ENCODE measurements at places on chromosomes 1 and 21. TPM values are rescaled to one million over a fixed set of nuclear protein-coding genes. Genes with fewer than 3 reads are reported as not detected.
A peak's percentile ranks its signal among the peaks of the same experiment; 100 is the strongest.

The APCS gene
- not detected for total RNA-seq

DNA sequence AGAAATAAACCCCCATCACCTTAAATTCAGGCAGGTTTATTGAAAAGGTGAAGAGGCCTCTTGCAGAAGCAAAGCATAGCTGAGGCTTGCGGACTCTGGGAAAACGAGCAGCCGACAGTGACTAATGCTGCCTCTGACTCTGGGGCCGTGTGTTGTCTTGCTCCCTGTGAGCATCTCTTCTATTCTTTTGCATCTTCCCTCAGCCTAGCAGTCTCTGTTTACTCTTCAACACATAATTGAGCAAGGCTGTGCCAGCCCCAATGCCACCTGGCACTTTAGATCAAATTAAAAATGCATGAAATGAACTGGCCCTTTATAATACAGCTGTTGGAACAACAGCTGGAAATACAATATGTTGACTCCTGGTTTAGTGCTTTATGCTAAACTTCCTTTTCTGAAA lies 18.4 kb upstream of the REG4 start:
- no peak overlapping the region for H3K4me3 ChIP-seq
- peak overlapping the region; percentile 13 for H3K27ac ChIP-seq
- DNase-seq: no peak
- H3K4me1 ChIP-seq: no peaks in the 10 kb centered on the region
- no peaks in the 10 kb centered on the region for H3K36me3 ChIP-seq

The SYT6 gene
- not detected for total RNA-seq

- no peaks in the 10 kb centered on the region for H3K4me1 ChIP-seq
- peaks cover 23% of the 10 kb centered on the region for H3K27me3 ChIP-seq
- no peak overlapping the region for H3K27ac ChIP-seq
- DNase-seq: no peak
- H3K36me3 ChIP-seq: no peaks in the 10 kb centered on the region
These were observed 97.4 kb downstream of the MIS18A start for GRCh38 chr21:32181457-32181856.

The DNALI1 gene
- total RNA-seq: 3.9 TPM

GRCh38 chr21:34715518-34715917 lies 46.7 kb downstream of the CLIC6 start:
- H3K36me3 ChIP-seq: no peaks in the 10 kb centered on the region
- H3K4me1 ChIP-seq: peaks cover 31% of the 10 kb centered on the region
- no peak overlapping the region for H3K4me3 ChIP-seq
- H3K27me3 ChIP-seq: no peaks in the 10 kb centered on the region

DNA sequence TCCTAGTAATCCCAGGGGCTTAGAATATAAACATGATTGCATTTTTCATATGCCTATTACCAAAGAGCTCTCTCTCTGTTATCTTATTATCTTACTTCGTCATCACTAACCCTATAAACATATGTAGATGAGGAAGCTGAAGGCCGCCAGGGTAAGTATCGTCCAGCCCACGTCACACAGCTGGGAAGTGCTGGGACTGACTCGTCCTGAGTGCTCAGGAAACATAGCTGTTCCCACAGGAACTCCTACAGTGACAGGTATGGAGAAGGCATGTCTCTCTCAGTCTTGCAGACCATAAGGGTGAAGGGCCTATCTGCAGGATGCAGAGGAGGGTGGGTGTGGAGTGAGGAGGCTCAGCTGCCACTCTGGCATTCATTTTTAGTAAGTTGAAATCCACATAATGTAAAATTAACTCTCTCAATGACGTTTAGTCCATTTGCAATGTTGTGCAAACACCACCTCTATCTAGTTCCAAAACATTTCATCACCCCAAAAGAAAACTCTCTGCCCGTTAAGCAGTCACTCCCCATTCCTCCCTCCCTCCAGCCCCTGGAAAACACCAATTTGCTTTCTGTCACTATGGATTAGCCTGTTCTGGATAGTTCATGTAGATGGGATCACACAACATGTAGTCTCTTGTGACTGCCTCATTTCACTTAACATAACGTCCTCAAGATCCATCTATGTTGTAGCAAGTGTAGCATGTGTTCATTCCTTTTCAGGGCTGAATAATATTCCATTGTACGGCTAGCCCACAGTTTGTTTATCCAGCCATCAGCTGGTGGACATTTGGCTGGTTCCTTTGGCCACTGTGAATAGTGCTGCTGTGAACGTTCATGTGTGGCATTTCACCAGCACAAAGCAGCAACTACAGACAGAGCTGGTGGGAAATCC lies 68.3 kb downstream of the TCP10L start:
- no peaks in the 10 kb centered on the region for H3K36me3 ChIP-seq
- H3K4me3 ChIP-seq: no peak overlapping the region
- peak overlapping the region; percentile 41 for H3K27ac ChIP-seq
- peaks cover 2% of the 10 kb centered on the region for H3K27me3 ChIP-seq
- H3K4me1 ChIP-seq: peaks cover 25% of the 10 kb centered on the region

- no peak for DNase-seq
- no peaks in the 10 kb centered on the region for H3K27me3 ChIP-seq
- H3K27ac ChIP-seq: peak overlapping the region; percentile 72
- no peaks in the 10 kb centered on the region for H3K36me3 ChIP-seq
- H3K4me1 ChIP-seq: peaks cover 22% of the 10 kb centered on the region
These were observed 53.8 kb downstream of the CRB1 start for GRCh38 chr1:197321811-197322210.

- H3K27me3 ChIP-seq: no peaks in the 10 kb centered on the region
- peaks cover 7% of the 10 kb centered on the region for H3K4me1 ChIP-seq
- no peak for DNase-seq
- H3K36me3 ChIP-seq: no peaks in the 10 kb centered on the region
- no peak overlapping the region for H3K27ac ChIP-seq
- no peak overlapping the region for H3K4me3 ChIP-seq
These were observed 2.9 kb downstream of the CRYZ start for GRCh38 chr1:74729741-74730478.

DNA sequence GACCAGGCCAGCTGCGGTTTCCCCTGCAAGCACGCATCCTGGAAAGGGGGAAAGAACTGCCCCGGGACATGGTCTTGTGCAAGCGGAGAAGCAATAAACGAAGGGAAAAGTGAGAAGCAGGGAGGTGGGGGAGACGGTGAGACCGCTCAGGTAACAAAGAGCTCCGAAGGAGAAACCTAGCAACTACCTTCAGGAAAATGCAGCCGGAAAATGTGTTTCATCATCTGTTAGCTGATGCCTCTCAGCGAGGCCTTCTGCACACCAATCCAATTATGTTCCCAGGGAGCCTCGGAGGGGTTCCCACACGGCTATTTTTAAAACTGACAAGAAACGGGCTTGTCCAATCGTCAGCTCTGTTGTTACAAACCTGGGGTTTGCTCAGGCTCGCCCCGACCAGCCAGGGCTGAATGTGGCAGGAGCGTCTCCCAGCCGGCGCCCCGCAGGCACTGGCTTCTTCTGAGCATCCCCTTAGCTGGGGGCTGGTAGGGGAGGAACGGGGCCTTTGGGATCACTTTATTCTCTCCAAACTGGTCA lies 3.4 kb downstream of the RIPK4 start:
- DNase-seq: peak; percentile 57
- H3K27ac ChIP-seq: peak overlapping the region; percentile 78
- H3K4me3 ChIP-seq: peak overlapping the region; percentile 42

DNA sequence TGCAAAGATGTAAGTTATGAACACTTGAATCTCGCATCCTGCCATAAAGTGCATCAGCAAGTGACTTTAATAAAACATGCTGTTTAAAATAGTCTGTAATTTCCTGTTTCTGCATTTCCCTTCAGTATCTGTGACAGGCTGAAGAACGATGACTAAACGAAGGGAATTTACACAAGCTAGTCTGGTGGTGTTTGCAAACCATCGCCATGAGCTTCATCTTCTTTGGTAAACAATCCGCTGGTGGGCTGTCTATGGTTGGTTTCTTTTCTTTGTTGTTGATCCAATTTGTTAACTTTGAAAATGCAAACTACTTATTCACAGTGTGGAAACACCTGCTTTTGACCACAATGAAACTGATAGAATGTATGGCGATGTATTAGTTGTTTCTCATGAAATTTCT lies 13.9 kb downstream of the SERTAD4 start:
- H3K27me3 ChIP-seq: no peaks in the 10 kb centered on the region
- H3K4me3 ChIP-seq: no peak overlapping the region
- peaks cover 57% of the 10 kb centered on the region for H3K4me1 ChIP-seq
- H3K36me3 ChIP-seq: peaks cover 8% of the 10 kb centered on the region
- no peak overlapping the region for H3K27ac ChIP-seq
- no peak for DNase-seq

- H3K27ac ChIP-seq: no peak overlapping the region
- no peak for DNase-seq
- H3K4me1 ChIP-seq: no peaks in the 10 kb centered on the region
- no peaks in the 10 kb centered on the region for H3K36me3 ChIP-seq
- H3K27me3 ChIP-seq: peaks cover 13% of the 10 kb centered on the region
These were observed 11.5 kb upstream of the PLA2G5 start for GRCh38 chr1:20058531-20058930.

DNA sequence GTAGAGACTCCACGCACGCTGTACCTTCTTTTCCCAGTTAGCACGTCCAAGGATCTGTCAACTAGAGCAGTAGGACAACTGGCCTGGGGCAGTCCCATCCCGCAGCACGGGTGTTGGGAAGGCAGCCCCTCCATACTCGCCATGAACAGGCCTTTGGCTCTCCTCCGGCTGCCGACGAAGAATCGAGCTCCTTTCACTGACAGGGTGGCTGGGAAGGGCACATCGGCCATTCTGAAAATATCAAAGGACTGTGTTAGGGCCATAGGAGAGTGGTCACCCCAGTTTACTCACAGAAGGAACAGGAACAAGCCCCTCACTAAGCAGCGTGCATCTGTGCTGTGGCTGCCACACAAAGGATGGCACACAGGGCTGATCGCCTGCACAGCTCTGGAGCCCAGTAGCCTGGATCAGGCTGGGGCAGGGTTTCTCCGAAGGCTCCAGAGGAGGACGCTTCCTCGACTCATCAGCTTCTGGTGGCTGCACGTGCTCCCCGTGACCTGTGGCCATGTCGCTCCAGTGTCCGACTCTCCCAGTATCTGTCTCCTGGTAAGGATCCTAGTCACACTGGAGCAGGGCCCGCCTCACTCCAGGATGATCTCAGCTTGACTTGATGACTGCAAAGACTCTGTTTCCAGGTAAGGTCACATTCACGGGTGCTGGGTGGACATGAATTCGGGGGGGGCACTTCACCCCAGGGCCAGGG lies 8.9 kb downstream of the KRTAP10-1 start:
- H3K27ac ChIP-seq: no peak overlapping the region
- no peak overlapping the region for H3K4me3 ChIP-seq
- H3K27me3 ChIP-seq: peaks cover 20% of the 10 kb centered on the region
- H3K36me3 ChIP-seq: no peaks in the 10 kb centered on the region

DNA sequence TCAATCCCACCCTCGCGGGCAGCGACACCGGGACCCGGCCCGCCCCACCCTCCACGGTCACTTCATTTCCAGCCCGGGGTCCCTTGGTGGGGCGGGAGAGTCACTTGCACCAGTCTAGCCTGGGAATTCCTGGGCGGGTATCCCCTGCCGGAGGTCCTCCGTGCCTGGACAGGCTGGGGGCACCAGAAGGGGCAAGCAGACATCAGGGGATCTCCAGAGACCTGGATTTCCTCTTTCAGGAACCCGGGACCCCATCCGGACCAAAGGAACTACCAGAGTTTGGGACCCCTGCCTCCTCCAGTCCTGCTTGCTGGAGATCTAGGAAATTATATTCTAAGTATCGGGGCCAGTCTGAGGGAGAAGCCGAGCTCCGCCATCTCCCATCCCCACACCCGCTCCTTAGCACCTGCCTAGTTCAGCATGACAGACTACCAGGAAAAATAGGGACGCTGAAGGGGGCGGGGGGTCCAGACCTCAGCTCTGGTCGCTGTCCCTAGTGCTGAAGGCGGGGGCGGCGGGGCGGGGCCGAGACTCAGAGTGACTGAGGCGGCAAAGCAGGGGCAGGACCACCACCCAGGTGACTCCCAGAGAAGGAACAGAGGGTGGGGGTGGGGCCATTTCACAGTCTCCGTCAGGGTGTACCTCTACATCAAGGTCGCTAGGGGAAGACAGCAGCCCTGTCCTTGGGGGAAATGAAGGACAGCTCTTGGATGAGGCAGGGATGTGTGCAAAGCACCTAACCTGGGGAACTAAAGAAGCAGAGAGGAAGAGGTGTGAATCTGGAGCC lies 832 bp downstream of the HCN3 start:
- H3K4me3 ChIP-seq: peak overlapping the region; percentile 75
- no peak for DNase-seq
- H3K4me1 ChIP-seq: peaks cover 19% of the 10 kb centered on the region
- peaks cover 4% of the 10 kb centered on the region for H3K36me3 ChIP-seq
- H3K27ac ChIP-seq: no peak overlapping the region
- no peaks in the 10 kb centered on the region for H3K27me3 ChIP-seq

The TMPRSS2 gene
- not detected for total RNA-seq

The GJB5 gene
- total RNA-seq: not detected

The KPNA6 gene
- total RNA-seq: 89.3 TPM

DNA sequence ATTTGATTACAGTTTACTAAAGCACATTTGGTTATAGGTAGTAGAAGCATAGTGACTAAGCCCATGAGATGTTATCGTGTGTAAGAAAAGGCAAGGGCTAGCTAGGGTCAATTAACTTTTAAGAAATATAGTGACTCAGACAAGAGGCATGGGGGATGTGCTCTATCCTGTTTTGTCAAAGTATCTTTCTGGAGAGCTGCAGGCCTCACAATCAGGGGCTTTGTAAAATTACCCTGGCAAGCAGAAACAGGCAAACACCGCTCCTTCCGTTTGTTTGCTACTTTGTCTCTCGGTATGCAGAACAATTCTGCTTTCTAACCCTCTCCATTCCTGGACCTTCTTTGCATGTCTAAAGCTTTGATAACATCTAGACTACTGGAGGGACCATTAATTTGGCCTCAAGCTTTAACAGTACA lies 26.1 kb upstream of the ZNF697 start:
- peaks cover 34% of the 10 kb centered on the region for H3K4me1 ChIP-seq
- H3K36me3 ChIP-seq: no peaks in the 10 kb centered on the region
- no peak for DNase-seq
- no peaks in the 10 kb centered on the region for H3K27me3 ChIP-seq

DNA sequence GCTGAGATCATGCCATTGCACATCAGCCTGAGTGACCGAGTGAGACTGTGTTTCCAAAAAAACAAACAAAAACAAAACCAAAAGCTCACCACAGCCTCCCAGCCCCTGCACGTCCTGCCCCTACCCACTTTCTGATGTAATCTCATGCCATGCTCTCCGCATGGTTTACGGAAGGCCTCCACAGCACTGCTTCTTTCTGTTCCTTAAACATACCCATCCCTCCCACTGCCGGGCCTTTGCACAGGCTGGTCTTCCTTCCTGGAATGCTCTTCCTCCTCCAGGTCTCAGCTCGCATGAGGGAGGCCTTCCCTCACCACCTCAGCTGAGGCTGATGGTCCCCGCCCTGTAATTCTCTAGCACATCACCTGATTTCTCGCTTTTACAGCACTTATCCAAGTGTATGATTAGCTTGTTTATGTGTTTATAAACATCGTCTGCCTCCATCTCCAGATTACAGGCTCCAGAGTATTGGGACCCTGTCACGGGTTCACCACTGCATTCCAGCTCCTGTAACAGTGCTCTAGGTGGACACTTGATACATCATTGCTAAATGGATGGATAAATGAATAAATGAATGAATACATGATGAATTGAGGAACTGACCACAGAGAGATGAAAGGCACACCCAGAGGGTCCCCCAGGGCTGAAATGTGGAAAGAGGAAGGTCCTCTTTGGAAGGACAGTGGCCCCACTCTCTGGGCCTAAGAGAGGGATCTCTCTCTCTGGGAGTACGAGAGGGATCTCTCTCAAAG lies 22.1 kb downstream of the TCEA3 start:
- peaks cover 37% of the 10 kb centered on the region for H3K4me1 ChIP-seq
- no peak for DNase-seq
- H3K4me3 ChIP-seq: no peak overlapping the region
- peaks cover 2% of the 10 kb centered on the region for H3K36me3 ChIP-seq
- peak overlapping the region; percentile 87 for H3K27ac ChIP-seq

GRCh38 chr1:2583331-2583791 lies 3.2 kb upstream of the PRXL2B start:
- no peak overlapping the region for H3K4me3 ChIP-seq
- no peaks in the 10 kb centered on the region for H3K36me3 ChIP-seq
- H3K27me3 ChIP-seq: no peaks in the 10 kb centered on the region
- no peak overlapping the region for H3K27ac ChIP-seq
- DNase-seq: no peak

All from chondrocyte (in vitro differentiated cells).